ENCODE measurements at places on chromosomes 1 and 21.

DNA sequence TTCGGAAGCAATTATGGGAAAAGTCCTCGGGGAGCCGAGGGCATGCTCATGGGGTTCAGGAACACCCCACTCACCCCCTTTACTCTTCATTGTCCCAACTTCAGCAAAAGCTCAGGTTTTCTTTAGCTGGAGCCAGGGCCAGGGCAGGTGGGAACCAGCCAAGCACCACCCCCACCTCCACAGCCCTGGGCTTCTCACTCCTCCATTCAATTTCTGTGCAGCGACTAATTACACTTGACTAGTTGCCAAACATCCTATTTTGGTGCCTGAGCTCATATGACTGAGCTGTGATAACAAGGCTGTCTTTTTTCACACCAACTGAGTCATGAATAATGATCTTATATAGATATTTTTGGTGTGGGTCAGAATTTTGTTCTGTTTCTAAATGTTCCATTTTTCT lies 257.2 kb upstream of the AJAP1 start:
- DNase-seq: no peak

DNA sequence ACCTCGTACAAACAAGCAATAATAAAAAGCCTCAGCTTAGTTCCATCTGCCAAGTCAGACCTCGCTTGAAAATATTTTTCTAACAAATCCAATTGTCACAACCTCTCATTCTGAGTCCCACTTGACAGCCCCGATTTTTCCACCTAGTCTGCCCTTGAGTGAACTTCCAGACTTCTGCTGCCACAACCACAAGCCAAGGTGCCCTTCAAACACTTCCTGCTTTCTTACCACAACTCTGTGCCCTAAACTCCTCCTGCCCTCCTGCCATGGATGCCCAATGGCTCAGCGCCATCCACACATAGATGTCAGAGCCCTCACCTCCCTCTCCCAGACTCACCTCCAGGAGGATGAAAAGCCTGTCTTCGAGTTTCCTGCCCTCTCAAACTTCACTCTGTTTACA lies 3.9 kb downstream of the TMPRSS2 start:
- DNase-seq: no peak

- DNase-seq: no peak
Observed at GRCh38 chr1:199855580-199855979, 171.9 kb upstream of the NR5A2 start.

DNA sequence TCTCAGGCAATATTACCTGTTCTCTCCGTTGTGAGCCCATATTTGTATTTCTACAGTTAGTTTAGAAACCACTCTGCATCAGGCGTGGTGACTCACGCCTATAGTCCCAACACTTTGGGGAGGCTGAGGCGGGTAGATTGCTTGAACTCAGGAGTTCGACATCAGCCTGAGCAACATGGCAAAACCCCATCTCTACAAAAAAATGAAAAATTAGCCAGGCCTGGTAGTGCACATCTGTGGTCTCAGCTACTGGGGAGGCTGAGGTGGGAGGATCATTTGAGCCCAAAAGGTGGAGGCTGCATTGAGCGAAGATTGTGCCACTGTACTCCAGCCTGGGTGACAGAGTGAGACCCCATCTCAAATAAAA lies 19.7 kb upstream of the ID3 start:
- DNase-seq: no peak

DNA sequence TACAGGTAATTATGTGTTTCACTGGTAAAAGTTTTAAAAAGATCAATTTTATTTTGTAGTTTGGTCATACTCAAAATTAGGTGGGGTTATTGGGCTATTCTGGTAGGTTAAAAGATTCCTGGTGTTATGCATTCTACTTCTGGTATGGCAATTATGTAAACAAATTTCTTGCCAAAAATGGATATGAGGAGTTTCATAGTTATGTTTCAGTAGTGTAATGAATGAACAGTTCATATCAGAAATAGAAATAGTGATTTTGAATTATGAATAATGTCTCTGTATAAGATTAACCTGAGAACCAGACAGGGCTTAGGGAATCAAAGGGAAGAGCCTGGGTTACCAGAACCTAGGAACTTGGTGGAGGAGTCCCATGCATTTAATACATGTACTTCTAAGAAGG lies 15.9 kb downstream of the ATF6 start:
- no peak for DNase-seq

- DNase-seq: no peak
Observed at GRCh38 chr21:44508711-44509445, 31.1 kb downstream of the KRTAP10-1 start.

DNA sequence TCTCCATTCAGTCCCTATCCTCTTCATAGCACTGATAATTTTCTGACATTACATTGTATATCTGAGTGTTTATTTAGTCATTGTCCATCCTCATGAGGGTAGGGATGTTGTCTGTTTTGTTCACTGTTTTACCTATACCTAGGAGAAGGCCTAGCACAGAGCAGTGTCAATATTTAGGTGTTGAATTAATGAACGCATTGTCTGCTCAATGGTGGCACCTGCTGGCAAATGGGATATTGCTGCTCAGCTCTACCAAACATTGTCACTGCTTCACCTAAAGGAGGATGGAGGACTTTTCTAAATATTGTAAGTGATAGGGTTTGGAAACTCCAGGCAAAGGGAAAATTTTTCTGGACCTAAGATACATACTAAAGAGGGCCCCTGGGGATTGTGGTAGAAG lies 243.9 kb downstream of the RRAGC start:
- DNase-seq: no peak

GRCh38 chr1:24178407-24178806 lies 8.7 kb downstream of the IFNLR1 start:
- DNase-seq: no peak

- DNase-seq: no peak
Observed at GRCh38 chr1:231317306-231318014, 20.2 kb downstream of the EXOC8 start.

DNA sequence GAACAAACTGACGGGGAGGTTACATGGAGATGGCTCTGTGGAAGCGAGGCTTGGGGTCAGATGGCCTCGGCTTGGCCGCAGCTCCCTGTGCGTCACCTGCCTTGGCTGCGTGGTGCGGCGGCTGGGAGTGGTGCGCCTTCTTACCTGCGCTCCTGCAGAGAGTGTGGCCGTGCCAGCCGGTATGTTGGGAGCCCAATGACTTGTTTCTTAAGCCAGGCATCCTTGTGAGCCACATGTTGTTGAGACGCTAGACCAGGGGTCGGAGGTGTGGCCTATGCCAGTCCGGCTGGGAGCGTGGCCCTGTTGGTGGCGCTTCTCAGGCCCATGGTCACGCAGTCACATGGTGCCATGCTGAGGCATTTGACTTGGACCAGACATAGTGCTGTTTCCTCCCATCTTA lies 10.5 kb downstream of the SLX9 start:
- no peak for DNase-seq

GRCh38 chr1:224205438-224205840 lies 22.4 kb downstream of the DEGS1 start:
- no peak for DNase-seq

- DNase-seq: no peak
Observed at GRCh38 chr1:13797397-13797796, 97.4 kb downstream of the PRDM2 start.

DNA sequence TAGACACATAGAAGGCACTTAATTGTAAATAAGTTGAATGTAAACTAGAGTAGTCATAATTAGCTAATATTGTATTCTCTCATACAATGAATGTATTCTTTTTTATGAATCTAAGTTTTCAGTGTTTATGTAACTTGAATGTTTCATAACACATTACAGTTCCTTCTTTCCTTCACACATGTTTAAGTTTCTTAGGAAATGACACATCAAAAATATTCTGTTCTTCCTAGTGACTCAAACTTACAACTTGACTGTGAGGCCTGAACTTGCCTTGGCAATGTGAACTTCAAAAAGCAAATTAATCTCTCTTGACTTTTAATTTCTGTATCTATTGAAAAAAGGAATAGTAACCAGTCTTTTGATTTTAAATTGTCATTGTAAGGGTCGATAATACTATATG lies 700.1 kb downstream of the KCNT2 start:
- DNase-seq: no peak

GRCh38 chr1:69523032-69523431 lies 44.7 kb upstream of the LRRC7 start:
- no peak for DNase-seq

DNA sequence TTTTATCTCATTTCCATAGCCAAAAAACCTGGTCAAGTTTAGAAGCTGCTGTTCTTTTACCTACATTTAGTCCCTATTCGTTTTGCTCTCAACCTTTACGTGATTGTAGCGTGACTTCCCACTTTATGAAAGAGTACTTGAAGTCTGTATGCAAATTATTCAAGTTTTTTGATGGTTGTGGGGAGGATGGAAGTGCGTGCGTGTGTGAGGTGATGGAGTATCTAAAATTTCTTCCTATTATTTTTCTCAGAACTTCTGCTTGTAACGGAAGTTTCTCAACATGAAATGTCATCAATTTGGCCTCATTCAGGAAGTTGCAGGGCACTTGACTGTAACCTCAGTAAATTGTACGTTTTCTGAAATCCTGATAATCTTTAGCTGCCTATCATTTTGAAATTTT lies 64.0 kb downstream of the SAMSN1 start:
- no peak for DNase-seq

- no peak for DNase-seq
Observed at GRCh38 chr1:171134204-171134923, 43.7 kb downstream of the FMO3 start.

Measured in stimulated activated CD4-positive, alpha-beta T cell treated with anti-CD3 and anti-CD28 coated beads, TNF-alpha, amount 100 ng/mL, for 4 hours (primary cell).